Ascending aorta (tissue), 2 donors: ENCODE measurements at places on chromosomes 7 and 10. TPM values are rescaled to one million over a fixed set of nuclear protein-coding genes. Genes with fewer than 3 reads are reported as not detected.

DNA sequence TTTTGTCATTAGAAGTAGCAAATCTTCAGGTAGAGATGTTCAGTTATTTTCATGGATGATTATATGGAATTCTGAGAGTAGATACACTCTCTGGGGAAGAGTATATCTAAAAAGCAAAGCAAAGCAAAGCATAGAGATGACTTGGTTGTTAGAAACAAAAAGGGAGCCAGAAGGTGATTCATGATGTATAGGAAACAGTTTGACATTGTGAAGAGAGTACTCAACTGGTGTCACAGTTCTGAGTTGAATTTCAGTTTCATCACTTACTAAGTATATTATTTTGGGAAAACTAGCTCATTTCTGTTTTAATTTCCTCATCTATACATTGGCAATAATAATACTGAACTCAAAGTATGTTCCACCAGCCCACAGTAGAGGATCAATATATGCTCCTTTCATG lies 86.8 kb downstream of the SEMA3C start:
- no peak overlapping the region for H3K4me3 ChIP-seq
- H3K27me3 ChIP-seq = no peaks in the 10 kb centered on the region
- H3K4me1 ChIP-seq = no peaks in the 10 kb centered on the region
- no peaks in the 10 kb centered on the region for H3K36me3 ChIP-seq
- no peak for DNase-seq
- H3K27ac ChIP-seq = no peak overlapping the region

DNA sequence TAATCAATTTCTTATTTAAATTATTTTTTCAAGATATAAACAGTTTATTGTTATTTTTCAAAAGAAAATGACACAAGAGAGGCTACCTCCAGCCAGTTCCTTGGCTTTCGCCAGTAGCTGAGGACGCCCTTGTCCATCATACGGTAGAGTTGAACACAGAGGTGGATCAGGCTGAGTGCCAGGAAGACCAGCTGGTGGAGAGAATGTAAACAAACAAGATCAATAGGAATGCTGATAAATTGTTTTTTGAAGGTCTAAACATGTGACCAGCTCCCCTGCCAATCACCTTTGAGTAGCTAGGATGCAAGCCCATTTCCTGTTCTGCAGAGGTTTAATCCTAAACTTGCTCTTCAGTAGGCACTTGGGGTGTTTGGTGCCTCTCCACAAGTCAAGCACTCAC lies 138.9 kb downstream of the PKD1L1 start:
- no peaks in the 10 kb centered on the region for H3K4me1 ChIP-seq
- no peak overlapping the region for H3K27ac ChIP-seq
- DNase-seq = no peak
- H3K36me3 ChIP-seq = no peaks in the 10 kb centered on the region

DNA sequence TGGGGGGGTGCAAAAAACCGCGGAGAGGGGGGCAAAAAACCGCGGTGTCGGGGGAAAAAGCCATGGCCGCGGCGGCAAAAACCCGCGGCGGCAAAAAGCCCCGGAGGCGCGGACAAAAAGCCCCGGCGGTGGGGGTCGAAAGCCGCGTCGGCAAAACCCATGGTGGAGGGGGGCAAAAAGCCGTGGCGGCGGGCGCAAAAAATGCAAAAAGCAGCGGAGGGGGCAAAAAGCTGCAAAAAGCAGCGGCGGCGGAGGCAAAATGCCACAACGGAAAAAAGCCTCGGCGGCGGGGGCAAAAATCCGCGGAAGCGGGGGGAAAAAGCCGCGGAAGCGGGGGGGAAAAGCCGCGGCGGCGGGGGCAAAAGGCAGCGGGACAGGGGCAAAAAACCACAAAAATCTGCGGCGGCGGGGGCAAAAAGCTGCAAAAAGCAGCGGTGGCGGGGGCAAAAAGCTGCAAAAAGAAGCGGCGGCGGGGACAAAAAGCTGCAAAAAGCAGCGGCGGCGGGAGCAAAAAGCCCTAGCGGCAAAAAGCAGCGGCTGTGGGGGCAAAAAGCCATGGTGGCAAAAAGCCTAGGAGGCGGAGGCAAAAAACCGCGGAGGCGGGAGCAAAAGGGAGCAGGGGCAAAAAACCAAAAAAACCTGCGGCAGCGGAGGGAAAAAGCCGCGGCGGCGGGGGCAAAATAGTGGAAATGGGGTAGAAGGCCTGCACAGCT lies 418.9 kb downstream of the ZNF716 start:
- no peak for DNase-seq
- no peaks in the 10 kb centered on the region for H3K4me1 ChIP-seq
- no peak overlapping the region for H3K4me3 ChIP-seq

- no peak for DNase-seq
- H3K27ac ChIP-seq = peak overlapping the region; percentile 65
- no peaks in the 10 kb centered on the region for H3K27me3 ChIP-seq
- H3K36me3 ChIP-seq = no peaks in the 10 kb centered on the region
- peaks cover 4% of the 10 kb centered on the region for H3K4me1 ChIP-seq
- H3K4me3 ChIP-seq = peak overlapping the region; percentile 27
Measured at GRCh38 chr7:39754326-39755120, 131.2 kb downstream of the RALA start.

The FZD8 gene
- 23.0 TPM for total RNA-seq

The NXPH1 gene
- total RNA-seq = 0.32 TPM

The ANKRD7 gene
- not detected for total RNA-seq

GRCh38 chr10:42553064-42553407 lies 85.3 kb downstream of the ZNF33B start:
- H3K4me3 ChIP-seq = peak overlapping the region; percentile 68
- no peaks in the 10 kb centered on the region for H3K36me3 ChIP-seq
- no peaks in the 10 kb centered on the region for H3K27me3 ChIP-seq
- DNase-seq = no peak
- no peak overlapping the region for H3K27ac ChIP-seq

The CPEB3 gene
- 2.8 TPM for total RNA-seq

The GIMAP8 gene
- total RNA-seq = 28.3 TPM

DNA sequence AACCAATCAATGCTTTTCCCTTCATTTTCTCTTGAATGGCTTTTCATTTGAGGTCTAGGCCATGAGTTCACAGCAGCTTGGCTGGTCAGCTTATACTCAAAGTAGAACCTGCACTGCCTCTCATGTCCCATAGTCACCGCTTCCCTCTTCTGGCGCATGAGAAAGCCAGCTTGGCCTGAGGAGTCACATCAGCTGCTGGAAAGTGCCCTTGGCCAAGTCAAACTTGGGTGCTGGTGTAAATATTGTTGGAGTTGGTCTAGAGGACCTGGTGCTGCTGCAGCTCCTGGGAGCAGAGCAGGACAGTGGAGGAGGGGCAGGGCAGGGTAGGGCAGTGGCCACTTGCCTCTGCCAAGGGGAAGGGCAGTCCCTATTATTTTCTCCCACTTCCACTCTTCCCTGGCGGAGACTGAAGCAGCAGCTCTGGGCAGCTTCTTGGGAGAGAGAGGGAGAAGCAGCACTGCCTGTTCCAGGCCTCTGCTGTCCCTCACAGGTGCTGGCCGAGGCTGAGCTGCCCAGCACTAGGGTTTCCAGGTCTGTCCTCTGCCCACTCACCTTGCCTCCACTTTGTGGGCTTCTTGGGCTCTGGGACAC lies 12.8 kb downstream of the UBE2D4 start:
- H3K36me3 ChIP-seq = peaks cover 3% of the 10 kb centered on the region
- H3K4me3 ChIP-seq = no peak overlapping the region
- H3K27me3 ChIP-seq = no peaks in the 10 kb centered on the region
- DNase-seq = no peak

The RSBN1L gene
- total RNA-seq = 12.8 TPM

The FFAR4 gene
- not detected for total RNA-seq

- H3K27ac ChIP-seq = peak overlapping the region; percentile 91
- no peaks in the 10 kb centered on the region for H3K36me3 ChIP-seq
- no peaks in the 10 kb centered on the region for H3K27me3 ChIP-seq
- peak overlapping the region; percentile 89 for H3K4me3 ChIP-seq
Measured at GRCh38 chr7:114085592-114086501, 167.0 kb upstream of the PPP1R3A start.

- no peaks in the 10 kb centered on the region for H3K4me1 ChIP-seq
- H3K4me3 ChIP-seq = no peak overlapping the region
- no peaks in the 10 kb centered on the region for H3K36me3 ChIP-seq
- no peaks in the 10 kb centered on the region for H3K27me3 ChIP-seq
- no peak overlapping the region for H3K27ac ChIP-seq
- no peak for DNase-seq
Measured at GRCh38 chr7:110940756-110941155, 150.2 kb upstream of the LRRN3 start.

The GALNT17 gene
- total RNA-seq = 29.8 TPM
